ENCODE measurements at places on chromosomes 7 and 10.

- DNase-seq = no peak
Measured at GRCh38 chr10:11797281-11797680, 25.9 kb upstream of the PROSER2 start.

GRCh38 chr7:134307320-134307719, 9.4 kb downstream of the SLC35B4 start:
- DNase-seq = peak; percentile 44

DNA sequence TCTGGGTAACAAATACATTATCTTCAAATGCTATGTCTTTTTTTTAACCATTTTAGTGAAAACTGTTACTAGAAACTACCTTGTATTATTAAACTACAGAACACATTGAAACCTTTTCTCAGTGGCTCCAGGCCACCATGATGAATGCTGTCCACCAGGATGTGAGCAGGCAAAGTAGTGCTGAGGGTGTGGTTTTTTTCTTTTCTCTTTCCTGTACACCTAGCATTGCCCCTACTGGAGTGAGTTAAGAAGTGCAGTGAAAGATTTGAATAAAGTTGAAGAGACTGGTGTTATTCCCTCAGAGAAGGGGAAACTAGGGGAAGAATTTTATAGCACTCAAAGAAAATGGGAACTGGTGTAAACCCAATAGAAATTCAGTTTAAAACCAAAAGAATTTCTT, 120.0 kb upstream of the SAMD8 start:
- DNase-seq = no peak

- DNase-seq = no peak
Measured at GRCh38 chr10:96290368-96291133, 13.7 kb upstream of the DNTT start.

DNA sequence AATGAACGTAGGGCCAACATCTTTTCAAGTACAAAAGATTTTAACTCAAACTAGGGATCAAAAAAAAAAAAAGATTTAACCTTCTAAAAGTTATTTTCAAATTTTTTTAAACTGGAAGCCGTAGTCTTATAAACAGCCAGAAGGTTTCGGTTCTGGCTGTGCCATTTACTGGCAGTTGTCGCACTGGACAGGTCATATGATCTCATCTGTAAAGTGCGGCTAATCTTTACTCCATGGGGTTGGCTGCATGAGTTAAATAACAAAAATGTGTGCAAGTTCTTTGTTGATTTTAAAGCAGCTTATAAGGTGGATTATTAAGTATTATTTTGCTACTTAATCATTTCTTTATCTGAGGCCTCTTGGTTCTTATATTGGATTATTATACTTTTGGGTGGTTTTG, 36.6 kb downstream of the TRUB1 start:
- DNase-seq = no peak

- DNase-seq = no peak
Measured at GRCh38 chr7:131556053-131556908, at the start of gene PODXL. TSS of gene PODXL (minus strand) at chr7:131556628. CDS start at chr7:131556359, 269 bp downstream.

GRCh38 chr7:8254667-8255066, 7.3 kb downstream of the ICA1 start:
- no peak for DNase-seq

DNA sequence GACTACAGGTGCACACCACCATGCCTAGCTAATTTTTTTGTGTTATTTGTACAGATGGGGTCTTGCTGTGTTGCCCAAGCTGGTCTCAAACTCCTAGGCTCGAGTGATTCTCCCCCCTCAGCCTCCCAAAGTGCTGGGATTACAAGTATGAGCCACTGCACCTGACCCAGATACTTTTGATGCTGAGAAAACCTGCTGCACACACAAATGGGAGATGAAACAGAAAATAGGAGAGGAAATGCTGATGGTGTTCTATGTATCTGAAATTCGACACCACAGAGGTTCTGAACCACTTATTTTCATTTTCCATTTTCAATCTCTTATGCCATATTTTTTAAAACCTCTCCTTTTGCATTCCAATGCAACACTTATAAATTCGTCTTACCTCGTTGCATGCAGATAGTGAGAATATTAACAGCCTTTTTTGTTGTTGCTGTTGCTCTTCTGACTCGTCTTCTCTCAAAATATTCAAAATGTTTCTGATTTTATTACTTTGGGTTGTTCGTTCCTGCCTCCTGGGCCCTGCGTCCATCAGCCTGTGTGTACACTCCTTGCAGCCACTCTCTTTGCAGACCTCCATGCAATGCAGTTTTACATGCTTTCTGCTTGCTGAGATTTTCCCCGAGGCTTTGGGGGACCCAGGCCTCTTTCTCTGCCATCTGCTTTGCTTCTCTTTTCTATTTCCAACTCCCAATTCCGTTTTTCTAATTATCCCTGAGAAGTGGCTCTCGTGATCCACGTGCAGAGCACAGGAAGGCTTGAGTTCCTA, 556.1 kb downstream of the GALNT17 start:
- DNase-seq = no peak

GRCh38 chr10:79246606-79247275, 100.5 kb upstream of the PPIF start:
- no peak for DNase-seq

- no peak for DNase-seq
Measured at GRCh38 chr10:118974951-118975350, 54.6 kb upstream of the NANOS1 start.

GRCh38 chr7:114507381-114507780, 92.8 kb downstream of the FOXP2 start:
- no peak for DNase-seq

- DNase-seq = no peak
Measured at GRCh38 chr7:22907805-22908204, 85.2 kb upstream of the TOMM7 start.

- DNase-seq = peak; percentile 43
Measured at GRCh38 chr10:103757531-103758293, 97.7 kb downstream of the SH3PXD2A start.

DNA sequence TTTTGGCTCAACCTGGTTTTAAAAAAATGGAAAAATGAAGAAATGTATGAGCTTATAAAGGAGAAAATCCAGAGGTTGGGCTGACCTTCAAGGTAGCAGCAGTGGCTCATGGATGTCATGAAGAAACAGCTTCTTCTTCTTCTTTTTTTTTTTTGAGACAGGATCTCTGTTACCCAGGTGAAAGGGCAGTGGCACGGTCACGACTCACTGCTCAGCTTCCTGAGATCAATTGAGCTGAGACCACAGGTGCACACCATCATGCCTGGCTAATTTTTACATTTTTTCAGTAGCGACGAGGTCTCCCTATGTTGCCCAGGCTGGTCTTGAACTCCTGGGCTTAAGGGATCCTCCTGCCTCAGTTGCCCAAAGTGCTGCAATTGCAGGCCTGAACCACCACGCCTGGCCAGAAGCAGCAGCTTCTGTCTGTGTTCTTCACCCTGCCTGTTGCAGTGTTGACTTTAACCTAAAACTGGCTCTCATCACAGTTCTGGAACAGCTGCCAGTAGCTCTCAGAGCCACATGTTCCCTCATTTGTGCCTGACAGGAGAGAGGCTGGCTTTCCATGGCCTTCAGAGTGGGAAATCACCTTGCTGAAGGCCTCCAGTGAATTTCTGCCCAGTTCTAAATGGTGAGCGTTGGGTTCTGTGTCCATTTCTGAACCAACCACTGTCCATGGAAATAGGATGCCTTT, 117.7 kb downstream of the PFKFB3 start:
- DNase-seq = no peak

- DNase-seq = peak; percentile 94
Measured at GRCh38 chr7:101217388-101218235, at the start of the genes PLOD3 and ZNHIT1. TSS of gene PLOD3 (minus strand) at chr7:101217581. CDS start at chr7:101217274, 307 bp downstream. TSS of gene ZNHIT1 (plus strand) at chr7:101218165. CDS start at chr7:101218196, 31 bp downstream.

- no peak for DNase-seq
Measured at GRCh38 chr7:67786021-67786420, 789.4 kb downstream of the TYW1 start.

- no peak for DNase-seq
Measured at GRCh38 chr10:77710759-77711682, 73.4 kb upstream of the KCNMA1 start.

DNA sequence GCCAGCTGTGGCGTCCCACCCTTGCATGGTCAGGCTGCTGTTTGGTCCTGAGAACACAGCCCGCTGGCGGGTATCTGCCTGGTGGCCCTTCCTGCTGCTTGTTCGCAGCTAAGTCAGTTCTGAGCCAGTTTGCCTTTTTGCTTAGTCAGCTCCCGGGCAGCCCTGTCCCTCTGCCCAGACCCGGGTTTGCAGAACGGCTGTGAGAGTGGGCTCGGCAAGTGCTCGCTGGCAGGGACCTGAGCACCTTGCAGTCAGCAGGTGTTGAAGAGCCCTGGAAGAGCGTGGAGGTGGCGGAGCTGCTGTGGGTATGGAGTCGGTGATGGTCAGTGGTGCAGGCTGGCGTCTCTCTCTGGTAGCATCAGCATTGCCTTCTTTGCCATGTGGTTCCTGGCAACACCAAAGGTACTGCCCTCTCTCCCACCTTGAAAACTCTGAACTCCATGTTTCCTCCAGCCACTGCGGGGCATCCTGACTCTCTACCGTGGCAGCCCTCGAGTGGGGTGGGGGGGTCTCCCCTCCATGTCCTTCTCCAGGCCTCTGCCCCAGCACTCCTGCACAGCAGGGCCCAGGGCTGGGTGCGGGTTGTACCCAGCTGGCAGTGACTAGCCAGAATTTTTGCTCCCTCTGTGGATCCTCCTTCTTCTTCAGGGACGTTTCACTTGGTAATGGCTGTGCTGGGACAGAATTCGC, 4.6 kb downstream of the INPP5A start:
- DNase-seq = no peak

DNA sequence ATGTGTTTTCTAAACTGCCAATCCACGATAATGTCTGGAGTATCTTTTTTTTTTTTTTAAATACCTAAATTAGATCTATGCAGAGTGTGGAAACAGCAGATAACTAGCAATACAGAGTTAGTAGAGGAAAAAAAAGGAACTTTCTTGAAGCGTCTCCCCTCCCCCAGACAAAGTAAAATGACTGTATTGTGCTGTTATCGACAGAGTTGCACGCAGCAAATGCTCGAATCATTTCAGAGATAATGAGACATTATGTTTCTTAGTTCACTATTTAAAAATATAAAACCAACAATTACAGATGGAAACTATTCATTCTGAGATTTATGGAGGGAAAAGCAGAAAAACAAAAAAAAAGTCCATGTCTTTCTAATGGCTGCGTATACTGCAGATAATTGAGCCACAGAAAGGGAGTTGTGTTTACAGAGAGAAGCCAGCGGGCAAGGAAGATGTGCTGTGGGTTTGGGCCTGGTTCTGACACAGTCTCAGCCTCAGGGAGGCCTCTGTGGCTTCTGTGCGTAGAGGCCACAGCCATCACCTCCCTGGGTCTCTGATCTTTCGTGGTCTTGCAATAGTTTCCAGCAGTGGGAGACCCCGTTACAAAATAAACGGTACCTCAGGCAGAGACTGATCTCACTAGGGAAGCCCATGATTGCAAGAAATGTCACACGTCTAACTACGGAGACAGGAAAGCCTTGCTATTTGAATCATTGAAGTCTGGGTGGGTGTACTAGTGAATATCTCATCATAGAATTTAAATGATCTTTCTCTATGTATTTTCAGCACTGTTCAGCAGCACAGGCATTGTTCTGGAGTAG, 19.1 kb upstream of the KLF6 start:
- no peak for DNase-seq

DNA sequence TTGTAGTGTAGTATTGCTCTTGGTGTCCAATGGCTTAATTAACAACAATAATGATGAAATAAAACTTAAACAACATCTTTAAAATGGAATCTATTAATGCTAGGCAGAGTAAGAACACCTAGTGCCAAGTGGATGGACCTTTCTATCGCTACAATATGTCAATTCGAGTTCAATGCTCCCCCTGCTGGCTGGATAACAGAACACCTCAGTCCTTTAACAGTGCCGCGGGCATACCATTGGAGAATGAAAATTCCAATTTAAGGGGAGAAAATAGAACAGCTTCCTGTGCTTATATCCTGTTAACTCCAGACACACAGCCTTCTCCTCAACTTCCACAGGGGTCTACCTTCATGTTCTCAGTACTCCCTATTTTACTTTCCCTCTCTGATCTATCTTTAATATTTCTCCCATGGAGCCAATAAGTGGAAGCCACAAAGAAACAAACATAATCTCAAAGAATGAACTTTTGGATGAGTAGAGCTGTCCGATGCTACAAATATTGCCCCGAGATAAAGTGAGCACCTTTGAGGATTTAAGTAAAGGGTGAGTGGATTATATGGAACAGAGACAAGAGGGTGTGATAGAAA, 41.4 kb downstream of the COL1A2 start:
- DNase-seq = peak; percentile 45

DNA sequence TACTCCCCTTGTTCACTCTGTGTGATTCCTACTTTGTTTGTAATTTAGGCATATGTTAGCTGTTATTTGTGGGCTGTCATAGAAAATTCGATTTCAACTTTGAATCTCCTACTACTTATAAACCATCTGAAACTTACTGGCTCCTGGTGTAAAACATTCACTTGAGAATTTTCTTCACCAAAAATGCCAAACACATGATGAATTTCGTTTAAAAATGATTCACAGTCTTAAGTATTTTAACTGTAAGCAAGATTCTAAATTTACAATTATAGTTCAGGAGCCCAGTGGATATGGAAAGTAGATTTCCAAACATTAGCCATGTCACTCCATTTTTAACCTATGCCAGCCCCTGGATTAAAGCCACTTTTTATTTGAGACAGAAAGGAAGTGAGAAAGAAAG, 3.1 kb downstream of the CPED1 start:
- peak; percentile 57 for DNase-seq

DNA sequence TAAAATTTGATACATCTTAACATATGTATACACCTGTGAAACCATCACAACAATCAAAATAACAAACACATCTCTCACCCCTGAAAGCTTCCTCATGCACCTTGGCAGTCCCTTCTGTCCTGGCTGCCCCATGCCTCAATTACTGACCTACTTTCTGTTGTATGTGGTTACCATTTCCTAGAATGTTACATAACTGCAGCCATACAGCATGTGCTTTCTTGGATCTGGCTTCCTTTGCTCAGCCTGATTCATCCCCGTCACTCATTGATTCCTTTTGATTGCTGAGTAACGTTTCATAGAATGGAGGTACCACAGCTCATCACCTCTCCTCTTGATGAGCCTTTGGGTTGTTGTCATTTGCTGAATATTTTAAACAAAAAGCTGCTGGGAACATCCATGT, 165.3 kb downstream of the CELF2 start:
- no peak for DNase-seq

- no peak for DNase-seq
Measured at GRCh38 chr10:58330431-58330830, 4.4 kb upstream of the UBE2D1 start.

DNA sequence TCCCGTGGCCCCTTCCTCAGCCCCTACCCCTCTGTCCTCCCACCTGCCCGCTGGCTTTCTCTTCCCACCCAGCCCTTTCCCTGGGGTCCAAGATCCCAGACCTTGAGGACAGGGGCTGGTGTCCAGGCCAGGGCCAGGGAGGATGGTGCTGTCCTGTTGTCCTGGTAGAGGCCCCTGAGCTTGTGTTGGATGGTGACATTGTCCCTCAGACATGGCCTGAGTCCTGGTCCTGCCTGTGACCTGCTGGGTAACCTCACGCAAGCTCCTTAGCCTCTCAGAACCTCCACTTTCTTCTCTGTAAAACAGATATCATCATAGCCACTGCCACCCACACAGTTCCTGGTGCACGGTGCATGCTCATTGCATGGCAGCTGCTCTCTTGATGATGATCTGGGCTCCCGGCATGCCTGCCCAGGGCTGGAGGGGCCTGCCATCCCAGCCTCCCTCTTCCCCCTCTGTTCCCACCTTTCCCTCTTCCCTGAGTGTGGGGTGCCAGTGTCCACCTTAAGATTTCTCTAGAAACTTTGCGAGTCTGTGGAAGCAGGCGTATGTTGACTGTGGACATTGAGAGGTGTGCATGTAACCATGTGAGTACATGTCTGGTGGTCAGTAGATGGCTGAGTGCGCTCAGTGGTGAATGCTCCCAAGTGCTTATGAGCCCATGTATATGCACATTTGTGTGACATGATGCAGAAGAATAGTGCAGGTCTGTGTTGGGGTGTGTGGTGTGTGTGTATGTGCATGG, 60.4 kb downstream of the NEURL1 start:
- DNase-seq = no peak

- no peak for DNase-seq
Measured at GRCh38 chr10:84848967-84849366, 520.6 kb downstream of the CCSER2 start.
